H9 (cell line): ENCODE measurements at places on chromosomes 12 and 14.
A peak's percentile ranks its signal among the peaks of the same experiment; 100 is the strongest.

GRCh38 chr14:84403585-84403984 is 1126.4 kb upstream of the FLRT2 start:
- DNase-seq = peak; percentile 37

- DNase-seq = no peak
Measured at GRCh38 chr14:50021261-50022031, 94.9 kb downstream of the VCPKMT start.

DNA sequence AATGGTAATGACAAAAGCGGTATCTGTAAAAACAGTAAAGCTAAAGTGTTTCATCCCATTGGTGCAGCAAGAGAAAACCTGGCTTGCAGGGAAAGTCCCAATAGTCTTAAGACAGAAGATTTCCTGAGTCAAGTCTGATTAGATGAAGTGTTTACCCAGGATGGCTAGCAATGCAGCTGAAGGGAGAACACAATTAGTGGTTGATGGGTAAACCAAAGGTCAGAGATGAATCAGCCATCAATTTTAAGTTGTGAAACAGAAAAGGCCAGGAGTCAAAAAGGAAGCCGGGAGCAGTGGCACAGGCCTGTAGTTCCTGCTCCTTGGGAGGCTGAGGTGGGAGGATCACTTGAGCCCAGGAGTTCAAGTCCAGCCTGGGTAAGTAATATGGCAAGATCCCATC is 52.6 kb downstream of the SEC23A start:
- no peak for DNase-seq

DNA sequence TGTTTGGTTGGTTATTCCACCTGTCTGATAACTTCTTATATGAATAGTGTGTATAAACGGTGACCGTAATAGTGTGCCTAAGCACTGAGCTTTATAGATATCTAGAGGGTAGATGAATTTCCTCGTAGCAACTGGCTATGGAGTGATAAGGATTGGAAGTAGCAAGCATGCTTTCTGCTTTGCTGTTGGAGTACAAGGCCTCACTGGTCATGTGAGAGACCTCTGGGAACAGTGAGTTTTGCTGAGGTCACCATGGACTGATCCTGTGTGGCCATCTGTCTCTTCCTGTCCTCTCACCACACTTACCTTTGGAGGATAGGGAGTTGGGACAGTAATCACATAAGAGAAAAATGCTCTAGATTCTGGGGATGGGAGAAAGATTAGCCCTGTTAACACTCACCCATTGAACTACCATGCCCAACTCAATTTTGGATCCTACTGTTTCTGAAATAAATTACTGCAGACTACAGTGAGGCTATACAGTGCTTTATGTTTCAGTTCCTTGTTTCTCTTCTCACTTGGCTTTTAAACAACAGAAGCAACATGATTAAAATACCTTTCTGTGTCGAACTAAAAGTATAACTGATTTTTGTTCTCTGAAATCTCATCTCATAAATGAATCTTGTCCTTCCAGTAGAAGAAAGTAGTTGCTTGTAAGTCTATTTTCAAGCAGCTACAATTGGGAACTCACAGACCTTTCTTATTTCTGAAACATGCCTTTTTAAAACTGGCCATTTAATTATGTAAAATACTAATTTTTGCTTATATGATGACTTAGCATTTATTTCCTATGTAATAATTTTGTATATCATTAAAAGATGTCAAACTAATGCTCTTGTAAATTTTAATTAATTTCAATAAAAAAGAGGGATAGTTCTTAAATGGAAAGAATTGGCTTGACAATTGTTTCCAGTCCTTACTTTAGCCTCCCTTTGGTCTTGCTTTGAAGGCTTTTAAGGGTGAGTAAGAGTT is 8.3 kb downstream of the TMX1 start:
- DNase-seq = no peak

GRCh38 chr12:115953450-115953849 is 324.0 kb downstream of the MED13L start:
- no peak for DNase-seq

DNA sequence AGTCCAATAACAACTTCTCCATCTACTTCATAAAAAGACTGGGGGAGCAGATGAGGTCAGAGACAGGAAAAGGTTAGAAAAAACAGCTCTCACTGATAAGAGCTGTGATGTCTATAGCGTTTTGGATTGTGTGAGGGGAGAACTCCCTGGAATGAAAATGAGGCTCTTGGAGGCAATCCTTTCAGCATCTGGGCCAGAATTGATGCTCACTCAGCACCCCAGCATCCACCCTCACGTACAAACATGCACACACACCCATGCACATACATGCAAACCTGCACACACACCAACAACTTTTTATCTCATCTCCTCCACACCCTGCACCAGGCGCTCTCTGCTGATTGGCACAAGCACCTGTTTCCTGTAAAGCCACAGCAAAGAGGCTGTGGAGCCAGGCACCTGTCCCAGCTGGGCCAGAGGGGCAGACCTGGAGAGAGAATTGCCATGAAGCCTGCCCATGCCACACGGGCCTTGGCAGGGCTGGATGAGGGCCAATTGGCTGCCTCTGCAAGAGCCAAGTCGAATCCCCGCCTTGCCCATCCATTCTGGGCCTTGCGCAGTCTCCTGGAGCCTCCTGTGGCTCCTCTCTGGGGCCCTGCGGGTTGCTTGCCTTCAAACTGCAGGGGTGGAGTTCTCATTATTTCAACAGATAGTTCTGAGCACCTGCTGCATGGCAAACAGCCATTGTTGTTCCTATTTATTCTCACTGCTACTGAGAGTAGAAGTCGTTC is 53.1 kb downstream of the SYNE3 start:
- DNase-seq = no peak

- peak; percentile 60 for DNase-seq
Measured at GRCh38 chr12:57129321-57129842, 1.1 kb downstream of the LRP1 start.

DNA sequence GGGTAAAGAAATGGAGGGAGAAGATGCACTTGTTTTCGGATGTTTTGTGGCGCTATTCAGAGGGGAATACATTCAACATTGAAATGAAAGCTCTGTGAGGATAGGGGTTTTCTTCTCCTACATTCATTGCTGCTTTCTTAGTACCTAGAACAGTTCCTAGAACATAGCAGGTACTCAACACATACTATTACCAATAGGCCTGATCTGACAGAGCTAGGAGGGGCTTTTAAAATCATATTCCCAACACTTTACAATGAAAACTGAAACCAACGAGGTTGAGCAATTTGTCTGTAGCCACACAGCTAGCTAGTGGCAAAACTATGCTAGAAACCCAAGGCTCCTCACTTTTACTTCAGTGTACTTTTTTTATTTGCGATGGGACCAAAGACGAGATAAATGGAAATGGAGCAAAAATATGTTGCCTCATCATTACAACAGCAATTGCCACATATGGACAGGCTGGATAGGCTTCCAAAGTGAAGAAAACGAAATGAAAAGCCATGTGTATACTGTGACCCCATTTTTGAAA is 23.1 kb upstream of the IL22 start:
- no peak for DNase-seq
